ENCODE measurements at places on chromosomes 7 and 10.

DNA sequence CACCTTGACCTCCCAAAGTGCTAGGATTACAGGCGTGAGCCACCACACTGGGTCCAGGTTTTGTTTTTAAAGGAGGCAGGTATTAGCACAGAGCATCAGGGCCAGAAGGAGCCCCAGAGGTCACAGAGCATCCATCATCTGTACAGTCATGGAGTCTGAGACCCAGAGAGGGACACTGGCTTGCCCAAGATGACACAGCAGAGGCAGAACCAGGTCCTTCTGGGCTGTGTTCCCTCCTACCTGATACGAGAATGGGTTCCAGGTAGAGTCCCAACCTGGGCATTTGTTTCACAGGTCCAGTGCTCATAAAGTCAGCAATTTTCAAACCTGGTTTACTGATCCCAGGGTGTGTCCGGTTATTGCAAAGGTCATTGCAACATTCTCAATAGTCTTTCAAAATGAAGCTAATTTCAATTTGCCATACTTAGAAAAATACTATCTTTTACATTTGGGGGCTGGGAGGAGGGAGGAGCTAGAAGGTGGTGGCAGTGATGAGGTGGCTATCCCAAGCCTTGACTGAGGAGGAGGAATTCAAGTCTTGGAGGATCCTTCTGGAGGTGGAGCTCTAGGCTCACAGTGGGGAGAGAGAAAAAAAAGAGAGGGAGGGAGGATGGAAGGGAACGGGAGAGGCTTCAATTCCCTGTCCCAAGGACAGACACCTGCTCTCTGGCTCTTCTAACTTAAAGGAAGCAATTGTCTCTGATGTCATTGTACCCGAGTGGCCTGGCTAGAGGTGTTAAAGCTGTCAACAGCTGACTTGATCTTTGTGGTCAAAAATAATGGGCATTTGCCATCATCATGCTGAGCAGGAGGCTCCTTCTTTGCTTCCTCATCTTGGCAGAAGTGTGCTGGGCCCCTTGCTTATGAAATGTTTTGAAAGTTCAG, 8.1 kb downstream of the MXI1 start:
- no peak for DNase-seq

- peak; percentile 52 for DNase-seq
These were observed 20.1 kb downstream of the LDB3 start for GRCh38 chr10:86688398-86688921.

- DNase-seq: no peak
These were observed 10.3 kb downstream of the EPHB6 start for GRCh38 chr7:142864980-142865747.

DNA sequence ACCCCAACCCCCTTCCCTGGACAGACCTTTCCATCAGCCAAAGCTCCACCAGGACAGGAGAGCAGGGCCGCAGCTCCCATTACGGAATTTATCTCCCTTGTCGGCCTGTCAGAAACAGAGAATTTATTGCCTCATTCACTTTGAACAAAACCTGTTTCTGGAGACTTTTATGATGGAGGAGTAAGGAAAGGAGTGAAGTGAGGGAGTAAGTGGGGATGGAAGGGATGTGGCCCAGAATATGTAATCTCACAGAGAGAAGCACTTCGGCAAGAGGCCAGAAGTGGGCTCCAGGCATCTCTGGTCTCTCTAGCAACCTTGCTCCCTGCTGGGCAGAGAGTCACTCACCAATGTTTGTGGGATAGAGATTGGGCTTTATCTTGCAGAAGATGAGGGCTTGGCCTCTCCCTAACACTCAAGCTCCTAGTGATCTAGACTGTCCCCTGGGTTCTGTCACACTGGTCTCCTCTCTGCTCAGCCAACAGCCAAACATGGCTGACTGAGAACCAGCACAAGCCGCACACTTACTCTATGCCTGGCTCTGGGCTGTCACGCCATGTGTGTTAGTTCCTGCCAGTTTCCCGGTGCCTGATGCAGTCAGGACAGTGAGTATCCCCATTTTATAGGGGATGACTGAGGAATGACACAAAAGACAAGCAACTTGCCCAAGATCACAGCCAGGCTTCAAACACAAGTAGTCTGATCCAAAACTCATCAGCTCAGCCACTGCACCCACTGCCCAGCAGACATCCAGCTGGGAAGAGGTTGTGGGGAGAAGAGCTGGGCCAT, 149.4 kb upstream of the ZMIZ1 start:
- DNase-seq: no peak

DNA sequence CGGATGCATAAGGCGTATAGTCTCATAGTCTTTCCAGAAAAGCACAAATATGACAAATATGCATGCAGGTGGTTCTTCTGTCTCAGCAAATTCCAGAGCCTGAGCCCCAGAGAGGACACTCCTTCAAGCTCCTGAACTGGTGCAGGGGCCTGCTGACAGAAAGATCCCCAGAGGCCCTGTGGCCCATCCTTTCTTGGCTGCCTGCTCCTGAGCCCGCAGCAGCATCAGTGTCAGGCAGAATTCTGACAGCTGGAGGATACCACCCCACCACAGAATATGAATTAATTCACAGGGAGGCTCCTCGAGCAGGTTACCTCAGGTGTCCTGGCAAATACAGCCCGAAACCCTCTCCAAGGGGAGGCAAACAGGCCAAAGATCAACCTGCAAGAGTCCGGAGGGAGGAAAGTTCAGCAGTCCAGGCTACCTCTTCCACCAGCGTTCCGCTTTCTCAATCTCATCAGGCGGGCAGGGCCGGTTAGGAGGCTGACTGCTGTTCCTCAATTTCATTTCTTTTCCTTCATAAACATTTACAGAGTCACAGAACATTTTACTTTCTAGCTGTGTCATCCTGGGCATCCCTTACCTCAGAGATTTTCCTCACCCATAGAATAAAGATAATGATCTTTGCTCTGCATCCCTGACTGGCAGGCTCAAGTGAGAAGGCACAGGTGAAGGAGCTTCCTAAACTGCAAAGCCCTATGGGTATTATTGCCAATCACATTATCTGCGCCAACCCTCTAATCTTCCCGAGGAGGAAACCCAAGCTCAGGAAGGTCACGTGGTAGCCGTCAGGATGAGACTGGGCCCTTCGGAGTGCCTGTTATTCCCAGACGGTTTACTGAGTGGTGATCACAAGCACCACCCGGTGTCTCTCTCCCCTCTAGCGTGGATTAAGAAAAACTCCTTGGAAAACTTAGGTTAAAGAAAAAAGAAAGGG, 1.4 kb downstream of the DNAJB12 start:
- DNase-seq: no peak

DNA sequence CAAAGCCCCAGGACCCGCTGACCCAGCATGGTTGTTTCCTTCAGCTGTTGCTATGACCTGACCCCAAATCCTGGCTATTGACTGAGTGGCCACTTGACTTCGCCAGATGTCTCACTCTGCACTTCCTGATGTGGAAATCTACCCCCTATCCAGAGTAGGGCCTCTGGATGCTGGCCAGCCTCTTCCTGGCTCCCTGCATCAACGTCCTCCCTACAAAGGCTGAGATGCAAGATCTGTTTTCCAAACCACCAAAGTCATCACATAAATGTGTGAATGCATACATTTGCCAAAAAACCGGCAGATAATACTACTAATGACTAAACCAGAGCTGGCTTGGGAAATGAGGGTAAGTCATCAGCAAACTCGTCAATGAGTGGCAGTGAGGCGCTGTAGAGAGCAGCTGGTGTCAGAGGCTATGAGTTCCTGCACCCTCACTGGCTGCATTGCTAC, 70.4 kb downstream of the PYROXD2 start:
- no peak for DNase-seq

GRCh38 chr7:111292026-111292470, 201.1 kb downstream of the LRRN3 start:
- DNase-seq: no peak

GRCh38 chr10:63713191-63714144, 192.3 kb downstream of the REEP3 start:
- DNase-seq: no peak

- DNase-seq: no peak
These were observed 36.8 kb downstream of the LAMB4 start for GRCh38 chr7:108093341-108093740.

- no peak for DNase-seq
These were observed 18.7 kb downstream of the YKT6 start for GRCh38 chr7:44219371-44220045.

GRCh38 chr10:6583447-6583846, 3.4 kb upstream of the PRKCQ start:
- no peak for DNase-seq

DNA sequence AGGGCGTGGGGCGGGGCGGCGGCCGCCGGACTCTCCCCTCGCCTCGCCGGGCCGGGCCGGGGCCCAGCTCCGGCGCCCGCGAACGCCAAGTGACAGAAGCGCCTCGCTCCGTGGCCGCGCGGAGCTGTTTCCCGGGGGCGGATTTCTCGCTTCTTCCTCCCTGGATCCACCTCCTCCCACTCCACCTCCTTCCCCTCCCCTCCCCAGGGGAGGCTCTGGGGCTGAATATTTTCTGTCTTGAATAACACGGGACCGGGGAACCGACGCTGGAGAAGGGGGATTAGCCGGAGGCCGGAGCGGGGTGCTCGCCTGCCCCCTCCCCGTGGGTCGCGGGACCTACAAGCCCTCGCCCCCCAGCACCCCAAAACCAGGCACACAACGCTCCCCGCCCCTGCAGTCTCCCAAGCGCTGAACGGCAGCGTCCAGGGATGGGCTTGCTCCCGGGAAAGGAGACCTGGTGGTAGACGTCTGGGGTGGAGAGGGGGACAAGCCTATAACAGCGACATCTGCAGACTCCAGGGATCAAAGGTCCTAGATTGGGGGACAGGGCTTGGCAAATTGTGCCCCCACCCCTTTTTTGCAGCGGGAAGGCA, at the start of gene ARHGAP21:
Gene ARHGAP21, minus strand, starts transcription at position 100 of the 593 bp plus-strand sequence. CDS start 1,988 bp downstream, outside the sequence.
- peak; percentile 44 for DNase-seq

DNA sequence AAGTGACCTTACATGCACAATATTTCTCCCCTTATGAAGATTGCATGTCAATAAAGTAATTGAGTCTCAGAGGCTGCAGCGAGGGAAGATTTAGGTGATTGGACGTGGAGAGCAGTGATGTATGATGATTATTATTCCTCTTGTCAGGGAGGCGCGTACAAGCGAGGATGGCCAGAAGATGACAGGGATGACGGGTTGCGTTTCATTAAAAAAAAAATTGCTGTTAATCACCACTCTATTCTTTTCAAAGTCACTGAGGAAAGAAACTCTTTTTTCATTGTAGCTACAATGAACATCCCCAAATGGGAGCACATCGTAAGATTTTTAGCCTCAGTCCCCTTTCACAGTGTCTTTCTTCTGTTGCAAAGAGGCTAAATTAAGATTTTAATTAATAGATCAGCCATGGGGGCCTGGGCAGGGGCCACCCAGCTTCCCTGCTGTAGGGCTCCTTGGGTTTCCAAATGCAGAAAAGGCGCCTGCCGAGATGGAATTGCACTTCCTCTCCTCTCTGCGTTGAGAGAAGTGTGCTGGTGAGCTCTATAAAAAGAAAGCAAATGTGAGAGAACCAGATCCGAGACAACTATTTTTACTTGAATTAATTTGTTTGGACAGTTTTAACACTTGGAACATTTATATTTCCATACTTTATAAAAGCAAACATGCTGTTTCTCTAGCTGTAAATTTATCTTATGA, 998.1 kb downstream of the LRMDA start:
- DNase-seq: no peak

DNA sequence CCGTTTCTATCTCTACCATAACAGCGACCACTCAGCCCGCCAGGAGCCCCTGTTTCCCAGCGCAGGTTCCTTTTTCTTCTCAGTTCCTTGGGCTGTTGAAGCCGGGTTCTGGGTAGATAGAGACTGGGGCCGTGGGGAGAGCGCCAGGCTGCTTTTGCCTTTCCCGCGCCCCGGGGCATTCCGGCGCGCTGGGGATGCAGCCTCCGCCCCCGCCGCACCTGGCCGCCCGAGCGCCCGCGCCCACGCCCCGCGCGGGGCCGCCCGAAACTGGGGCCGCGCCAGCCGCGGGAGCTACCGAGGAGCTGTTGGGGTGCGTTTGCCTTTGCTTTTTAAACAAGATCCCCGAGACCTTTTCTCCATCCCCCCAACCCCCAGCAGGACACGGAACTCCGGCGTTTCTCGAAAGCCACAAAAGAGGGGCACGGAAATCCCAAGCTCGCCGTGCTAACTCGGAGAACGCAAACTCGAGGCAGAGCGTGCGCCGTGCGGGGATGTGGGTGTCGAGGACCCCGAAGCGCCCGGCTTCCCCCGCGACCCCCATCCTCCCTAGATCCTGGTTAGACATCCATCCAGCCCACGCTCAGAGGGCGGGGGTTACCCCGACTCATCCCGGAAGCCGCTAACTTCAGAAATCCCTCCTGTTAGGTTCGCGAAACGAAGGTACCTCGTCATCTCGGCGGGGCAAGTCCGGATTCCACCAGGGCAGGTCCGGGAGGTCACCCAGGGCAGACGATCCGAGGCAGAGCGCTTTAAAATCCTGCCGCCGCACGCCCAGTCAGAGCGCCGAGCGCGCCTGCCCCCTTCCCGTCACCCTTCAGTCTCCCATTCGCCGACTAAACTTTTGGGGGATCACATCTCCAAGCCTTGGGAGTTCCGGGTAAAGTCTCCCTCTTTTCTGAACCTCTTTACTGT, 1.0 kb downstream of the GRM8 start:
- DNase-seq: no peak

DNA sequence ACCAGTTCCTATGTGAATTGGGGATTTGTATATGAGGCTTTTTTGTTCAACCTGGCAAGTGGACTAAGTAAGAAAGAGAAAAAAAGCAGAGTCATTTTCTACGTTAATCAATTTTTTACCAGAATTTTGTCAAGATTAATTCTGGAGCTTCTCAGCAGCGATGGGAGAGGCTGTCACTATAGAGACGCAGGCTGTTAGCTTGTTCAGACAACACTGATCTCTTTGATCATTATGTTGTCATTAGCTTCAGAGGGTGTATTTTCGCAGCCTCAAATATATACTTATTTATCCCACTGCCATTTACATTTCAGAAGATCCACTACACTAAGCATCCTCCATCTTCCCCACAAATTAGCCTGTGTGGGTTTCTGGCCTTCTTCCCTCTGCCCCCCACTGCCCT, 196.7 kb upstream of the PFKP start:
- no peak for DNase-seq

GRCh38 chr7:24692592-24692991, 64.7 kb downstream of the GSDME start:
- no peak for DNase-seq

- no peak for DNase-seq
These were observed 126.3 kb upstream of the CELF2 start for GRCh38 chr10:10891124-10892082.

- DNase-seq: no peak
These were observed 569.1 kb downstream of the DNAJB6 start for GRCh38 chr7:157905651-157906461.

- no peak for DNase-seq
These were observed 30.3 kb downstream of the C1GALT1 start for GRCh38 chr7:7212612-7213011.

DNA sequence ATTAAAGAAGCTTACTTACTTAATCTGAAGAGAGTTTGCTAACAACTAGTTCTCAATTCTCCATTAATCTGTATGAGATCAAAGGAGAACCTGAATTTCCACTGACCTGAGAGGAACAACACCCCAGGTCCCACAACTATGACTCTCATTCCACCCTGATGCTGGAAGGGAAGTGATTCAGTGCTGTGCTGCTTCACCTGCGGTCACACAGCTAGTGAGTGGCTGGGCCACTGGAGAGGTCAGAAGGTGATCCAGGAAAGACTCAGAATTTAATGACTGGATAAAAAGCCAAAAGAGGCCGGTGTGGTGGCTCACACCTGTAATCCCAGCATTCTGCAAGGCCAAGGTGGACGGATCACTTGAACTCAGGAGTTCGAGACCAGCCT, 23.6 kb downstream of the SORBS1 start:
- DNase-seq: peak; percentile 40
